ENCODE measurements at places on chromosomes 2 and 18.

DNA sequence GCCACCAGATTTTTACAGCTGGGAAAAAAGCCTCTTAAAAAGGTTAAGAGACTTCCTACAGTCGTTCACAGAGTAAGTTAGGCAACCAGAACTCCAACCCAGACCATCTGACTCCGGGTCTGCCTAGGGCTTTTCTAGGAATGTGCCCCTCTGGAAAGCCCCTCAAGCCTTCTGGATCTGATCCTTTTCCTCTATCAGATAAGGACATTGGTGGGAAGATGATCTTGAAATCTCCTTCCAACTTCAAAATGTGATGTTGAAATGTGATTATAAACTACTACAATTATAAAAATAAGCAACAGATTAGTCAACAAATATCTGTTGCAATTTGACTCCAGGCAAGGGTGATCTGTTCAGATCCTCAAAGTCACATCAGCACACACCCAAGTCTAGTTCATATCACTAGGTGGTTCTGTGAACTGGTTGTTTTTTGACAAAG, 270.4 kb downstream of the ARHGAP15 start:
- no peak overlapping the region for H3K4me3 ChIP-seq
- H3K36me3 ChIP-seq: no peaks in the 10 kb centered on the region
- H3K27me3 ChIP-seq: no peaks in the 10 kb centered on the region
- H3K4me1 ChIP-seq: no peaks in the 10 kb centered on the region
- H3K27ac ChIP-seq: no peak overlapping the region

GRCh38 chr2:36330473-36331395, 24.8 kb upstream of the CRIM1 start:
- no peaks in the 10 kb centered on the region for H3K27me3 ChIP-seq
- no peak for DNase-seq
- no peaks in the 10 kb centered on the region for H3K4me1 ChIP-seq
- no peak overlapping the region for H3K4me3 ChIP-seq
- H3K27ac ChIP-seq: no peak overlapping the region
- H3K36me3 ChIP-seq: no peaks in the 10 kb centered on the region

DNA sequence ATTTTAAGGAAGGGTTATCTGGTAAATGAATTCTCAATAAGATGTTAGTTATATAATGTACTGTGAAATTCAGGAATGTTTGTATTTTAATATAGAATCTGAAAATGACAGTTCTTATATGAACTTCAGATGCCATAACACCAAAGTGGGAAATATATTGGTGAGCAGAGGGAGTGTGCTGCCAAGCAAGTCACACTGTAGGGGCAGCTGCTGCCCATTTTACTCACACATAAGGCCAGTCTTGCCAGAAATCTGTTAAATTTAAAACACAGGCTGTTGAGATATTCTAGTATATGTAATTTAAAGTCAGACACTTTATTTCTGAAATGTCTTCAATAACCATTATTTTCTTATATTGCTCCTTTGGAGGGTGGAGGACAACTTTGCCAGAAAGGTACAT, 34.6 kb upstream of the C1GALT1C1L start:
- H3K36me3 ChIP-seq: no peaks in the 10 kb centered on the region
- DNase-seq: no peak
- no peaks in the 10 kb centered on the region for H3K27me3 ChIP-seq
- H3K4me3 ChIP-seq: no peak overlapping the region
- no peaks in the 10 kb centered on the region for H3K4me1 ChIP-seq

DNA sequence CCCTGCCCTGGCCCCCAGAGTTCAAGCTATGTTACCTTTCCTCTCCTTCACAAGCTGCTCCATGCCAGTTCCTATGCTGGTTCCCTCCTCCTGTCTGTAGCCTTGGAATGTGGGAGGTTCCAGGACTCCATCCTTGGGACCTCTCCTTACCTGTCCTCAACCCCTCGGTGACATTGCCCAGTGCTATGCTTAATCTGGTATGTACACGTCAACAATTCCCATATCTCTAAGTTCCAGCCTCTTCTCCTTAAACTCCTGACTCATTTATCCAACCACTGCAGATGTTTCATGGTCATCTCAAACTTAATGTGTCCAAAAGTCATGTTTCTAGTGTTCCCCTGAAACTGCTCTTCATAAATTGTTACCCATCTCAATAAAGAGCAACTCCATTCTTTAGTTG, 160.8 kb downstream of the TNS1 start:
- no peaks in the 10 kb centered on the region for H3K4me1 ChIP-seq
- H3K27ac ChIP-seq: no peak overlapping the region
- no peak for DNase-seq

- no peaks in the 10 kb centered on the region for H3K4me1 ChIP-seq
- H3K27me3 ChIP-seq: no peaks in the 10 kb centered on the region
- no peak for DNase-seq
- H3K36me3 ChIP-seq: no peaks in the 10 kb centered on the region
- no peak overlapping the region for H3K4me3 ChIP-seq
Observed at GRCh38 chr2:71633086-71633485, 179.7 kb downstream of the DYSF start.

GRCh38 chr2:190812506-190813294, 67.9 kb upstream of the GLS start:
- H3K4me1 ChIP-seq: no peaks in the 10 kb centered on the region
- no peaks in the 10 kb centered on the region for H3K27me3 ChIP-seq
- H3K36me3 ChIP-seq: no peaks in the 10 kb centered on the region
- no peak overlapping the region for H3K4me3 ChIP-seq
- DNase-seq: no peak
- no peak overlapping the region for H3K27ac ChIP-seq

GRCh38 chr2:234304950-234305349, 191.9 kb downstream of the ARL4C start:
- no peaks in the 10 kb centered on the region for H3K36me3 ChIP-seq
- DNase-seq: no peak
- no peak overlapping the region for H3K4me3 ChIP-seq
- H3K27me3 ChIP-seq: no peaks in the 10 kb centered on the region

DNA sequence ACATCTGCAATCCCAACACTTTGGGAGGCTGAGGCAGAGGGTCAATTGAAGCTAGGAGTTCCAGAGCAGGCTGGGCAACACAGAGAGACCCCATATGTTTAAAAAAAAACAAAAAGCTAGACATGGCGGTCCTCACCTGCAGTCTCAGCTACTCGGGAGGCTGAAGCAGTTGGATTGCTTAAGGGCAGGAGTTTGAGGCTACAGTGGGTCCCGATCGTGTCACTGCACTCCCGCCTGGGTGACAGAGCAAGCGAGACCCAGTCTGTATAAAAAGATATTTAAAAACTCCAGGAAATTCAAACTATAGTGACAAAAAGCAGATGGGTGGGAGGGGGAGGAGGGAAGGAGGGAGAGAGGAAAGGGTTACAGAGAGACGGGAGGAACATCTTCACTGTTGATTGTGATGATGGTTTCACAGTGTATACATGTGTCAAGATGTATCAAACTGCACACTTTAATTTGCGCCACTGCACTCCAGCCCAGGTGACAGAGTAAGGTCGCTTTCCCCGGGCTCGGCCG, 942 bp upstream of the ZNF236 start:
- H3K4me1 ChIP-seq: peaks cover 20% of the 10 kb centered on the region
- peaks cover 3% of the 10 kb centered on the region for H3K36me3 ChIP-seq
- H3K27ac ChIP-seq: peak overlapping the region; percentile 89
- H3K4me3 ChIP-seq: peak overlapping the region; percentile 79
- peak; percentile 26 for DNase-seq
- no peaks in the 10 kb centered on the region for H3K27me3 ChIP-seq

DNA sequence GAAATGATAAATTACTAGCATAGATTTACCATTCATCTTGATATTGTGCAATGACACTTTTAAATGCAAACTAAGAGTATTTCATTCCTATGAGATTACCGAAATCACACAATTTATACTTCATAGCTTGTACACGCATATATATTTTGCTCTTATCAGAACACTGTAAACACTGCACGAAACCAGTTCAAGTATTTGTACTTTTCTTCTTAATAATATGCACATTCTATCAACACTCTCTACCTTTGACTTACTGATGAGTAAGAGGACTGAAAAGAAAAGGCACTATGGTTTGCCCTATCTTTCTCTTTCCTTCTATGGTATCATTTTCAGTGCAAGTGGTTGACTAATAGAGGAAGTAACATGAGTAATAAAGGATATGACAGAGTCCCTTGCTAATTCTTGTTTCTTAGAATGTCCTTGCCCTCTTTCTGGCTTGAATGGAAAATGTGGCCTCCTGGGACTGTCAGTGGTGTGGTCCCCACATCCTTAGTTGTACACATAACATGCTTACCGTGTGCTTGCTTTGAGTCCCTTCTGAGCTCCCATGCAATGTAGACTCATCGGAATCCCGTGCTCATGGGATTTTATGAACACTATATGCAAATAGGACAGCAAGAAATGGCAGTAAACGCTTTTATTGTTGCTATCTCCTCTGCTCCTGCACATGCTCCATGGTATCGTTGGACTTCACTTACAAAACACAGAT, 363.5 kb upstream of the TNP1 start:
- H3K36me3 ChIP-seq: no peaks in the 10 kb centered on the region
- H3K4me3 ChIP-seq: peak overlapping the region; percentile 29
- no peak overlapping the region for H3K27ac ChIP-seq
- H3K27me3 ChIP-seq: no peaks in the 10 kb centered on the region
- DNase-seq: peak; percentile 80

- H3K4me3 ChIP-seq: no peak overlapping the region
- H3K4me1 ChIP-seq: no peaks in the 10 kb centered on the region
- no peaks in the 10 kb centered on the region for H3K36me3 ChIP-seq
- no peak for DNase-seq
Observed at GRCh38 chr2:26901326-26902183, 53.6 kb downstream of the DPYSL5 start.

- no peaks in the 10 kb centered on the region for H3K4me1 ChIP-seq
- no peaks in the 10 kb centered on the region for H3K36me3 ChIP-seq
- no peak overlapping the region for H3K4me3 ChIP-seq
- no peak overlapping the region for H3K27ac ChIP-seq
Observed at GRCh38 chr2:38771632-38772031, 6.4 kb upstream of the GEMIN6 start.

DNA sequence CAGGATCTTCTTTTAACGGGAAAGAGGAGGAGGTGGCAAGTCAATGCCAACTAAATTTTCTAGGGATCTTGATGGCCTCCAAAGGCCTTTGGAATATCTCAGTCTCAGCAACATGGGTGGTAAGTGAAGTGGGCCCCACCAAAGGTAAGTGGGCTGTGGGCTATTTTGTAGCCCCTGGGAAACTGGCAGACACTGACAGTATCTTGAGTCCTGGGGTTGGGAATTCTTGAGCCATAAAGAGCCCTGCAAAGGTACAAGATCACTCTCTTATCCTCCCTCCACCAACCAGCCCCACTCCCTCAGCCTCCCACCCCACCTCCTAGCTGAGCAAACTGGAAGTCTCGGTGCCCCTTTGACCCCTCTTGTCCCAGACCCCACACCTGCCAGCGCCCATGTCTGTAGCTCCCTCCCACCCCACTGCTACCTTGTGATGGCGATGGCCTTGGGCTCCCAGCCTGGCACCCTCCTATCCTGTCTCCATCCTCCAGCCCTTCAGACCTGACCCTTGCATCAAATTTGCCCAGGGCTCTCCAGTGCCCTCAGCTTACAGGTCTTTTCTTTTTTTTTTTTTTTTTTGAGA, 8.5 kb downstream of the ATP6V1B1 start:
- H3K27me3 ChIP-seq: peaks cover 27% of the 10 kb centered on the region
- no peak overlapping the region for H3K27ac ChIP-seq
- peaks cover 18% of the 10 kb centered on the region for H3K4me1 ChIP-seq
- no peak overlapping the region for H3K4me3 ChIP-seq
- H3K36me3 ChIP-seq: no peaks in the 10 kb centered on the region
- no peak for DNase-seq

DNA sequence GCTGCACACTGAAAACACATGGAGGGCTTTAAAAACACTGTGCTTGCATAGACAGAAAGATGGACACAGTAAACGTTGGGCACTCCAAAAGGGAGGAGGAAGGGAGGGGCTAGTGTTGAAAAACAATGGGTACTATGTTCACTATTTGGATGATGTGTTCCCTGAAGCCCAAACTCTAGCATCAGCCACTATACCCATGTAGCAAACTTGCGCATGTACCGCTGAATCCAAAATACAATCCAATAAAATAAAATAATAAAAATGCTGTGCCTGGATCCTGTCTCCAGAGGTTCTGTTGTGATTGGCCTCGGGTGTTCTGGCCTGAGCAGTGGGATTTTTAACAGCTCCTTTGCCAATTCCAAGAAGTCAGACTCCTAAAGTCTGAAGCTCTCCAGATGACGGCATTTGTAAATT, 166.0 kb downstream of the TMEM182 start:
- DNase-seq: no peak
- H3K27me3 ChIP-seq: no peaks in the 10 kb centered on the region
- no peaks in the 10 kb centered on the region for H3K36me3 ChIP-seq
- H3K4me1 ChIP-seq: no peaks in the 10 kb centered on the region
- H3K27ac ChIP-seq: no peak overlapping the region

DNA sequence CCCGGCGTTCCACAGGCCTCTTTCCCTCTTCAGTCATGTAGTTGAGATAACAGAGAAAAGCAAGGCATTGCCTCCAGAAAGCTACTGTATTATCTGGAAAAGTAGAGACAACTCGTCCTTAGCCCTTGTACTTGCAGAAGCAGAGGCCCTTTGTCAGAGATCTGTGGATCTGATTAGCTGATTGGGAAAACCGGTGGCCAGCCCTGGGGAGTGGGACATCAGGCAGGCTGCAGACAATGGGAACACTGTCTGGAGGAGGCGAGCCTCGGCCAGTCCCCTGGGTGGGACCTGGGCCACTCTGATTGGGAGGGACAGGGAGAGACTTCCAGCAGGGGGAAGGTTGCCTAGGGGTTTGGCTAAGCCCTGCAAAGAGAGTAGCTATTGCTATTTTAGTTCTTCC, 1.2 kb upstream of the MC2R start:
- no peaks in the 10 kb centered on the region for H3K36me3 ChIP-seq
- no peak overlapping the region for H3K27ac ChIP-seq
- no peaks in the 10 kb centered on the region for H3K4me1 ChIP-seq
- H3K4me3 ChIP-seq: no peak overlapping the region

GRCh38 chr2:29430382-29431112, 315.3 kb downstream of the CLIP4 start:
- no peak overlapping the region for H3K27ac ChIP-seq
- DNase-seq: no peak
- H3K4me3 ChIP-seq: no peak overlapping the region
- H3K36me3 ChIP-seq: no peaks in the 10 kb centered on the region
- no peaks in the 10 kb centered on the region for H3K27me3 ChIP-seq

- DNase-seq: no peak
- no peaks in the 10 kb centered on the region for H3K36me3 ChIP-seq
- no peaks in the 10 kb centered on the region for H3K27me3 ChIP-seq
- H3K4me3 ChIP-seq: no peak overlapping the region
Observed at GRCh38 chr2:101574622-101575021, 99.7 kb upstream of the RFX8 start.

- peaks cover 2% of the 10 kb centered on the region for H3K4me1 ChIP-seq
- H3K27me3 ChIP-seq: no peaks in the 10 kb centered on the region
- no peaks in the 10 kb centered on the region for H3K36me3 ChIP-seq
Observed at GRCh38 chr2:8197101-8197500, 484.8 kb upstream of the ID2 start.

Data from common myeloid progenitor, CD34-positive (primary cell).